Hematopoietic multipotent progenitor cell treated with erythropoietin and hydrocortisone succinate and interleukin-3 and kit ligand, for 17 days (in vitro differentiated cells): ENCODE measurements at places on chromosomes 16 and 17.

- no peak for DNase-seq
Observed at GRCh38 chr17:82596296-82596695, 51.9 kb downstream of the WDR45B start.

DNA sequence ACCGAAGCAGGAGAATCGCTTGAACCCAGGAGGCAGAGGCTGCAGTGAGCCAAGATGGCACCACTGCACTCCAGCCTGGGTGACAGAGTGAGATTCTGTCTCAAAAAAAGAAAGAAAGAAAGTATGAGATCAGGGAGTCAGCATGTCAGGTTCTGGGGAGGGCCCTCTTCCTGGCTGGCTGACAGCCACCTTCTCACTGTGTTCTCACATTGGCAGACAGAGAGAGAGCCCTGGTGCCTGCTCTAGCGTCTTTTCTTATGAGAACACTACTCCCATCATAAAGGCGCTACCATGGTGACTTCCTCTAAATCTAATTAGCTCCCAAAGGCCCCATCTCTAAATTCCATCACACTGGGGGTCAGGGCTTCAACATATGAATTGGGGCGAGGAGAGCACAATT, 27.6 kb upstream of the RBBP6 start:
- DNase-seq = no peak

DNA sequence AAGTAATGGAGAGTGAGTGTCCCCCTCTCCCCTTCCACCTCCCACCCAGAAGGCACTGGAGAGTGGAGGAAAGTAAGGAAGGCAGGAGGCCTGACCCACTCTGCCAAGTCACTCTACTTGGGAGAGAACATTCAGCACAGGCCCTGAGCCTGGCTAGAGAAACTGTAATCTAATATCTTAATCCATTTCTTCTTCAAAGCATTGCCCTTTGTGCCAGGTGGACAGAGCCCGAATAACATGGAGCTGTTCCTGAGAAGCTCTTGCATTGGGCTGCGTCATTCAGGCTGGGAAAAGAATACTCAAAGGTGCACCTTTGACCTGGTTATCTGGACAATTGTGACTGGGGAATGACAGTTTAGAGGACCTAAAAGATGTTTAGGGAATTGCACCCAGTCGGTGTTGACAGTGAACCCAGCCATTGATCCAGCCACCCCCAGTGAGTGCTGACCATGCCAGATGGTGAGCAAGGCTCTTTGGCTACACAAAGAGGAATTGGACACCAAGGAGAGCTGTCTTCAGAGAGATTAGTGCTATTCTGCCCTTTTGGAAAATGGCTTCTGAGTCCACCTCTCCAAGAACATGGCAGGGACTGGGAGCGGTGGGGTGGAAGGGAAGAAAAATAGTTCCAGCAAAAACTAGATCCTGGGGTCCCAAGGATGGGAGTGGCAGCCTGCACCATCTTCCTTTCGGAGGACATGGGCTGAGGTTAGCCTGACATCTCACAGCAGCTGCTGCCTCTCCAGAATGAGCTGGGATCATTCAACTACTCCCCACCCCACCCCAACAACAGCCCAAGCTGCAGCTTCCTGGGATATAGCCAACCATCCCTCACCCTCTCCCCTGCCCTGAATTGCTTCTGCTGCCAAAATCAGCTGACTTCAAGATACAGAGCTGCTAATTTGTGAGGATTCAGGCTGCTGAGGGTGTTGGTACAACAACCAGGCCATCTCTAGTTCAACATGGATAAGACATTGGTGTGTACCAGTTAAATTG, 11.6 kb upstream of the NOG start:
- DNase-seq = no peak

- no peak for DNase-seq
Observed at GRCh38 chr16:52561910-52562741, 15.2 kb upstream of the TOX3 start.

DNA sequence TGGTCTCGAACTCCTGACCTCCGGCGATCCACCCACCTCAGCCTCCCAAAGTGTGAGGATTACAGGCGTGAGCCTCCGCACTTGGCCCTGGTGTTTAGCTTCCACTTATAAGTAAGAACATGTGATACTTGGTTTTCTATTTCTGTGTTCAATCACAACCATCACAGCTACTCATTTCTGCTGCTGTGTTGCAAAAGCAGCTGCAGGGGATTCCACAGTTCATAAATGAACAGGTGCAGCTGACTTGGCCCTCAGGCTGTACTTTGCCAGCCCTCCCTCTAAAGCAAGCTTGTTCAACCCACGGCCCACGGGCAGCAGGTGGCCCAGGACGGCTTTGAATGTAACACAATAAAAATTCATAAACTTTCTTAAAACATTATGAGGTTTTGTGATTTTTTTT, 79.2 kb downstream of the SLC39A11 start:
- DNase-seq = no peak

DNA sequence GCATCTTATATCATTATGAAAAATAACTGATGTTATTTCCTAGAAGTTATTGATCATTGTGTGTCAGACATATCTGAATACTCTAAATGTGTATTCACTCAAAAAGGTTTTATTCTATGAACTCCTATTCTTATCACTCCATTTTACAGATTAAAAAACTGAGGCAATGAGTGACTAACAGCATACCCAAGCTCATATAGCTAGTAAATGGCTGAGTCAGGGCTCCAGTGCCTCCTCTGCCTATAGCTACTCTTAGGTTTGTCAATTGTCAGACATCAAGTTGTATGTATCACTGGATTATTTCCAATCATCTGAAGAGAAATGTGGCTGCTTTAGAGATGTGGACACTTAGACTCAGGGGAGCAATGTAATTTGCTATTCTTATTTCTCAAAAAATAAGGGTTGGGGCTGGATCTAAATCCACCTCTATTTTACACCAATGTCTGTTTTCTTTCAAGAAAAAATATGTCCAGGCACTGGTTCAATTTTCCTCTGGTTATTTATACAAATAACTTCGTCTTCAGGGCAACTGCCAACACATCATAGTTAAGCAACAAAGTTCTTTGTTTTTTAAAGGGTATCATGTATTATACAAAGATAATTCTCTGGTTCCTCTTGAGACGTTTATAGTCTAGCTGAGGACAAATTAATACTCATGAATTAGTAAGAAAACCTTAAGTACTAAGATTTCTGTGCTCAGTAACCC, 328.9 kb upstream of the MAF start:
- no peak for DNase-seq

DNA sequence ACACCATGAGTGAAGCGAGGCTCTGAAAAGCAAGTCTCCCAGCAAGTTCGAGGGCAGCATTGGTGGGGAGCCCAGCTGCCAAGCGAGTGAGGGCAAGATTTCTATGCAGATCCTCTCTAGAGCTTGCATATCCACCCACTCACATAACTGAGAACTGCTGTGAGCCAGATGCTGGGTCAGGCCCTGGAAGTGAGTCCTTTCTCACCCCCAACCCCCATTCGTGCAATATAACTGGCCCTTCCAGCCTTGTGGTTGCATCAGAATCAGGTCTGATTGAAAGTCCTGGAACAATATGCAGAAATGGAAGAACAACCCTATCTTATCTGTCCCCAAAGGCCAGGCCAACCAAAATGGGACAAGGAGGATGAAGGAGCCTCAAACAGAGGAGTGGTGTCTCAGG, 146.6 kb downstream of the IRX5 start:
- no peak for DNase-seq

- DNase-seq = no peak
Observed at GRCh38 chr16:31706925-31707324, 166.7 kb upstream of the ZNF267 start.

- DNase-seq = no peak
Observed at GRCh38 chr16:66886914-66887313, 6.6 kb downstream of the PDP2 start.

GRCh38 chr16:68760671-68761275, 23.7 kb downstream of the CDH1 start:
- DNase-seq = no peak

DNA sequence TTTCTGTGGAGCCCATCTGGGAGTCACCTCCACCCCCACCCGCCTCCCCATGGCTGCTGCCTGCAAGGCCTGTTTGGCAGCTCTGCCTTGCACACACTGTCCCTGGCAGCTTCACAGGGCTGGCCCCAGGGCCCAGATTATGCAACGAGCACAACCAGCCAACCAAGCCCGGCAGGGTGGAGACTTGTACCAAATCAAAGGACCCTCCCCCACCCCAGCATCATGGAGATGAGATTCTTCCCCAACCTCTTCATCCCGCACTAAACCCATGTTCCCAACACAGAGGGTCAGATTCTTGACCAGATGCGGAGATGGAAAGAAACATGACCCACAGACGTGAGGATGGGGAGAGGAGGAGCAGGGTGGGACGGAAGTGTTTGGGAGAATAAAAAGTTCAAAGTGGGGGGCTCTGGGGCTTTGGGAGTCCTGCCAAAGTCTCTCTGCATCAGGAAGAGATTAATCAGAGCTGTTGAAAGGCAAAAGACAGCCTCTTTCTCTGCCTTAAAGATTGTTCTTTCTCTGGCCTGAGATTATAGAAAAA, 3.8 kb downstream of the SMARCD2 start:
- DNase-seq = no peak

DNA sequence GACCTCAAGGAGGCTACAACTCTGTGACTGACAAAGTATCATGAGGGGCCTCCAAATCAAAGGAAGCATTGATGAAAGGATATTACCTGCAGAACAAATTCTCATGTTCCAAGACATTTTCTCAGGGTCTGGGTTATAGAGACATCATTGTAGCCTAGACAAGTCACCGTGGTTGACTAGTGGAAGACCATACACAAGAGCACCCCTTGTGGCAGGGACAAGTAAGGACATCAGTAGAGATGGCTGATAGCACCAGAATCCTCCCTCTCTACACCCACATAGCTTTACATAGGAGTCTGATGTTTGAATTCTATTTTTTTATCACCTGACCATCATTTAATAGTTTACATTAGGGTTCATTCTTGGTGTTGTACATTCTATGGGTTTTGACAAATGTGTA, 32.5 kb upstream of the CDH8 start:
- no peak for DNase-seq

DNA sequence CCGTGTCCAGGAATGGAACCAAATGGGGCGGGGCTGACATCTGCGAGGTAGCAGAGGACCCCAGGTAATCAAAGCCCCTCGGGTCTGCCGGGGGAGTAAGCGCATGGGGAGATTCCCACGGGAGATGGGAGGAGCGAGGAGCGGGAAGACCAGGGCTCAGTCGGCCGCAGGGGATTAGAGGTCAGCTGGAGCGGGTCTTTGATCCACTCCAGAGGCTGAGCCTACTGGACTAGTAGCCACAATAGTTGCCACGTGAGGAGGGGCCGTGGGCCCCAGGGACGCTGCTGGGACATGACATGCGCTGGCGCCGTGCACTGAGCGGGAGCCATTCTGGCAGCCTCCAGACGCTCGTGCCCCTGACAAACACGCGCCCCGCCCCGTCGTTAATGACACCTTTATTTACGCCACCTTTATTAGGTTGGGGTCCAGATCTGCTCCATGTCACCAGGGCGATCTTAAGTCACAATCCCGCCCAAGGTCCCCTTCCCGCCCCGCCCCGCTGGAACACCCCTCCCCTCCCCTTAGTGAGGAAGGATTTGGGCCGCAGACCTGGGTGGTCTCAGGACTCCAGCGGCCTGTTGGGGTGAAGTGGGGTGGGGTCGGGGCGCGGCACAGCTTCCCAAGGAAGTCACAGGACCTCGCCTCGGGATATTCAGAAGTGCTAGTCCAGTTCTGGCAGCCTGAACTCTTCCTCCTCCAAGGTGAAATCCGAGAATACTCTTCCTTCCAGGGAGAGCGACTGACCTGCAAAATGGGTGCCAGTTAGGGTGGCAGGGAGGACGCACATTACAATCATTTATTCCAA, 15.0 kb downstream of the PPY start:
- DNase-seq = no peak

- no peak for DNase-seq
Observed at GRCh38 chr17:76671912-76672262, 28.3 kb upstream of the ST6GALNAC1 start.

DNA sequence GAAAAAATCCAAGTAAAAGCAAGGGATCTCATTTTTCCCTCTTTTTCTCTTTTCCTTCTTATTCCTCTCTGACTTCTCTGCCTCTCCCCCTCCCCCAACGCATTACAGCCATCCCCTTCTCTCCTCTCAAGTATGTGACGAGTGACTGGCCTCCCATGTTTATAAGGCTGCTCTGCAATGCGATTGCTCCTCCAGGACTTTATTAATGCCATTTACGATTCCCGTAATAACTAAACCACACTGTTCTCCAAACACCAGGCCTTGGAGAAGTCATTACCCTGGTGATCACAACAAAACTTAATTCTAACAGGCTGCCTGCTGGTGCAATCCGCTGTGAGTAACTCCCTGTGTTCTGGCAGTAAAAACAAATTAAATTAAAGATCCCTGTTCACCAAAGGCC, 88.8 kb downstream of the HS3ST3B1 start:
- no peak for DNase-seq

DNA sequence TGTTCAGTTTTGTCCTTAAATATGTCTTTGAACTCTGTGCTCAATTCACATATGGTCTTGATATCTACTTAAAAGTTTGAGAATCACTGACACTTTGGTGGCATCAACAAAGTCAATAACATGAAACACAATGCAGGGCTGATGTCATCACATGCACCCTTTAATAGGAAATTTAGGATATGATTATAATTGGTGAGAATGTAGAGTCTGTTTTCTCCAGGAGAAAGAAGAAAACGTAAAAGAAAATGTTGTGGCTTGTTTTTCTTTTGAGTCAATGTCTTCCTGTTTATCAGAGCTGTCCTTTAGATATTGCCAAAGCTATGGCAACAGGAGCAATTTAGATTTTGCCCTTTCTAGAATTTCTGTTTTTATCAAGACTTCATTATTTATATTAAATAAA, 396.9 kb downstream of the CDH13 start:
- DNase-seq = no peak

- DNase-seq = no peak
Observed at GRCh38 chr16:54281535-54282201, 4.9 kb downstream of the IRX3 start.

DNA sequence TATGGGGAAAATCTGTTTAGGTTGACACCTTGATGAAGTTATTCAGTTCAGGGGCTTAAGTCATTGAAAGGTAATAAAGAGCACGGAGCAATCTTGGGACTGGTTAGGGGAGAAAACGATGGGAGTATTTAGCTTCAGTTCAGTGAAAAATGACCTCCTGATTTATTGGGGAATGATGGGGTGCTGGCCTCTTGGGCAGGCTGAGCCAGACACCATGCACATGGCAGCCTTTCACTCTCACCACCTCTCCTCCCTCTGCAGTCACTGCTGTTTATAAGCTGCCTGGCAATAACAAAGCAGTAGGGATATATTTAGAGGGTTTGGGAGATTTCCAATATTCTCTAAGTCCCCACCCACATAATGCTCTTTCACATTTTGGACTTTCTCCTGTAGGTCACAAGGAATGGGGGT, 140.5 kb upstream of the HS3ST2 start:
- DNase-seq = no peak

GRCh38 chr17:43479948-43480347, 3.8 kb upstream of the DHX8 start:
- no peak for DNase-seq

GRCh38 chr16:25092441-25092840, 19.1 kb upstream of the LCMT1 start:
- DNase-seq = no peak

- DNase-seq = no peak
Observed at GRCh38 chr17:77853191-77853977, 105.1 kb upstream of the TNRC6C start.
